ENCODE measurements at places on chromosomes 12 and 14. TPM values are rescaled to one million over a fixed set of nuclear protein-coding genes. Genes with fewer than 3 reads are reported as not detected.

DNA sequence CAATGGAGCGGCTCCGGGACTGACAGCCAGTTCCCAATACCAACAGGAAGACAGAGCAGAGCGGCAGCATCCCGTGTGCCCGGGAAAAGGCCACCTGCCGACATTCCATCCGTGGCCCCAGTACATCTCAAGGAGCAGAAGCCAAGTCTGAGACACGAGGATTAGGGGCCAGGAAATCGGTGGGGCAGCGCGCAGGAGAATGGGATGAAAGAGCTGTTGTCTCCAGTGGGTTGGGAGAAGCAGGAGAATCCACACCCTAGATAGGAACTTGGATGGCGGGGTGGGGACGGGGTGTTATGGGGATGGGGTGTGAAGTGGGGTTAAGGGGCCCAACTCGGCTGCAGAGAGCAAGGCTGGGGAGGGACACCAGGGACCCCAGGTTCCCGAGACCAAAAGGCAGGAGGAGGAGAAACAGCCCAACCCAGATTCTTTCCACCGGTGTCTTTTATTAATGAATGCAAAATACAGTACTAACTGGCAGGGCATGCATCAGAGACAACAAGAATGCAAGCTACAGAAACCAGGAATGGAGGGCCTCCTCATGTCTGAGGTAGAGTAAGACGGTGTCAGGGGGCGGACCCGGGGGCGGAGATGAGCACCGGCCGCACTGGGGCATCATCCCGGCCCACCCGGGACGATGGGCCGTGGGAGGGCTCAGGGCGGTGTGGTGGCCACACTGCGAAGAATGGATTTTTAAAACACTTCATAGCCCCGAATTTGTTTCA, 50.3 kb downstream of the BEGAIN start:
- peak; percentile 30 for DNase-seq

- DNase-seq = no peak
These were observed 26.5 kb upstream of the RIC8B start for GRCh38 chr12:106747973-106748436.

DNA sequence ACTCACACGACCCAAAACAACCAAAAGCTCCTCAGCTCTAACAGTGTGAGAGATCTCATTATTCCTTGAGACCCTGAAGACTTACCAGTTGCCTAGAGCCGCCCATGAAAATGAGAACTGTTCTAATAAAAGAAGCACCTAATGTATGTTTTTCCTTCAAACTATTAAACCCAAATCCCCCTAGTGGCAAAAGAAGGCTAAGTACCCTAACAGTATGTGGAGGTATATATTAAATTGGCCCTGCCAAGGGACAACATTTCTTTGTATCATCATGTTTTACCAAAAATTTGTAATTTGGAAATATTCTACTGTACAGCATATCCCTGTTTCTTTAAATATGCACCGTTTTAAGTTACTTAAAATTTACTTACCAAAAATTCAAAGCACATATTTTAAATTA, 38.0 kb upstream of the PPFIA2 start:
- no peak for DNase-seq

The KRT77 gene
- total RNA-seq = not detected

- no peak for DNase-seq
These were observed 224.4 kb upstream of the KRR1 start for GRCh38 chr12:75735853-75736252.

DNA sequence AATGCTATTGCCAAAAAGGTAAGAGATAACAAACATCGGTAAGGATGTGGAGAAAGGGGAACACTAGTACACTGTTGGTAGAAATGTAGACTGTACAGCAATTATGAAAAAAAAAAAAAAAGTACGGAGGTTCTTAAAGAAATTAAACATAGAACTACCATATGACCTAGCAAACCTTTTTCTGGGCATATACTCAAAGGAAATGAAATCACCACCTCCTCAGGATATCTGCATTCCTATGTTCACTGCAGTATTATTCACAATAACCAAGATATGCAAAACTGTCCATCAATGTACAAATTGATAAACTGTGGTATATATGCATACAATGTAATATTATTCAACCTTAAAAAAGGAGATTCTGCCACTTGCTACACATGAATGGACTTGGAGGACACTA, 60.7 kb downstream of the INSM2 start:
- no peak for DNase-seq

GRCh38 chr12:92431146-92431545, 271.6 kb upstream of the PLEKHG7 start:
- DNase-seq = no peak

DNA sequence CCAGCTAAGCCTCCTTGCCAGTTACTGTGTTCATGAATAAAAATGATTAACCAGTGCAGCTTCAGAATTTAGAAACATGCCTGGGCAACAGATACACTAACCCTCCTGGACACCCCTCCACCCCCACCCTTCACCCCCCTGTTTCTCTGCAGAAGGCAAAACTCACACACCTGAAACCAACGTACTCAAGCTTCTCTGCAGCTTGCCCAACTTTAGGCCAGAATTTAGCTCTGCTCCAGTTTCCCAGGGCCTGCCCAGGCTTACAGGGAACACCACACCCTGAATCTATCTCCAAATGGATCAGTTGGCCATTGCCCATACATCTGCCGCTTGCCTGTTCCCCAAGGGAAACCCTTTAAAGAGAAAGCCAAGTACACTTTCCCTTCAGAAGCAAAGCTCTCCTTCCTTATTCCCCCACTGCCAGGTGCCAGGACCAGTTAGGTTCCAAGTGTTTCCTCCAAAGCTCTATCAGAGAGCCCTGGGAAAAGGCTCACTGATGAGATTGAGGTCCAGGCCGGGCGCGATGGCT, 1.8 kb upstream of the SPPL3 start:
- DNase-seq = no peak

DNA sequence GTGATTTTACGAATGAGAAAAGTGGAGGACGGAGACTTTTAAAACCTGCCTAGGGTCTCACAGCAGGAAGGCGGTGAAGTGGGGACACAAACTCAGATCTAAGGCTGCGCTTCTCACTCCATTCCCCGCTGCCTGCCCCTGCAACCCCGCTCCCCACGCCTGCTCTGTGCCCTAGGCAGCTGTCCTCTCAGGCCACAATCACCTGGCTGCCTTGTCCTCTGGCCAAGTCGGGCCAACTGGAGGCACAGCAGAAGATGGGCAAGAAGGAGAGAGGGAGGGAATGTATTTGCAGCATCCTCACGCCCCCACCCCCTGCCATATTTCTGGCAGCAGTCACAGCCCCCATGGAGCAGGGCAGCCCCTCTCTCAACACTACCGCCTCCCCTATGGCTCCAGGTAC, 94.9 kb downstream of the CHGA start:
- no peak for DNase-seq

DNA sequence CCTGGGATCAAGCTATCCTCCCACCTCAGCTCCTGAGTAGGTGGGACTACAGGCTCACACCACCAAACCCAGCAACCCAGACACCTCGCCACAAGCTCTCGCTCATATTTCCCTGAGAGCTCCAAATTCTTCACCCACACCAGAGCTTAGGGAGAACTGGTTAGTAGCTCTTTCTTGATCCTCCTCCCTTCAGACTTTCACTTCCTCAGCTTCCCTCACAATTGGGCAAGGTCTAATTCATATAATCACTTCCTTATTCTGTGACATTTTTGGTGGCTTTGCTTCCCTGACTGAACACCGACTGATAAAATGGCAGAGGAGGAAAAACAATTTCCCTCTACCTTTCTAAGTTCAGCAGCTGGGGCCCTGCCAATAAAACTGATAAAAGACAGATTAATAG, 88.5 kb downstream of the GXYLT1 start:
- no peak for DNase-seq

DNA sequence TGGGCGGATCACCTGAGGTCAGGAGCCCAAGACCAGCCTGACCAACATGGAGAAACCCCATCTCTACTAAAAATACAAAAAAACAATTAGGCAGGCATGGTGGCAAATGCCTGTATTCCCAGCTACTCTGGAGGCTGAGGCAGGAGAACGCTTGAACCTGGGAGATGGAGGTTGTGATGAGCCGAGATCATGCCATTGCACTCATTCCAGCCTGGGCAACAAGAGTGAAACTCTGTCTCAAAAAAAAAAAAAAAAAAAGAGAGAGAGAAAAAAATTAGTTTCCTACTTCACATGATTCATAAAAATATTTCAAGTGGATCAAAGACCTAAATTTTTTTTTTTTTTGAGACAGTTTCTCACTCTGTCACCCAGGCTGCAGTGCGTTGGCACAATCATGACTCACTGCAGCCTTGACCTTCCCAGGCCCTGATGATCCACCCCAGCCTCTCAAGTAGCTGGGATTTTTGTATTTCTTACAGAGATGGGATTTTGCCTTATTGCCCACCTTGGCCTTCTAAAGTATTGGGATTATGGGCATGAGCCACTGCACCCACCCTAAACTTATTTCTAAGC, 24.9 kb downstream of the FCF1 start:
- no peak for DNase-seq

GRCh38 chr12:29054858-29055663, 94.0 kb upstream of the FAR2 start:
- no peak for DNase-seq

The OR4K13 gene
- not detected for total RNA-seq

DNA sequence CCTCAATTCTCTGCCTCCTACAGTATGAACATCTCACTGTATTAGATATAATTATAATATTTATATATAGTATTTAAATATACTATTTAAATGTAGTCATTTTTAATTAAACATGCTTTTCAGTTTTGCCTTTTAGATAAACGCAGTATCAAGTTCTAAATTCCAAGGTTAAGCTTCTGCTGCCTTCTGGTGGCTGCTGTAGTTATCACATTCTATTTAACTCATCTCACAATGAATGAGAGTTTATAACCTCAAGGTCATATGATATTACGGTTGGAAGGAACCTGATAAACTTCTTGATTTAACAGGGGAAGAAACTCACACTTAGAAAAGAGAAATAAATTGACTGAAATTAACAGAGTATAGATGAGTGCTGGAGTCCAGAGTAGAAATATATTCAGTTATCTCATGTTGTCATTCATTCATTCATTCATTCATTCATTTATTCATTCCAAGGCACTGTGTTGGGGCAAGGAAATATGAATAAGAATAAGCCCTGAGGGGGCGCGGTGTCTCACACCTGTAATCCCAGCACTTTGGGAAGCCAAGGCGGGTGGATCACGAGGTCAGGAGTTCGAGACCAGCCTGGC, 31.9 kb downstream of the GUCY2C start:
- no peak for DNase-seq

DNA sequence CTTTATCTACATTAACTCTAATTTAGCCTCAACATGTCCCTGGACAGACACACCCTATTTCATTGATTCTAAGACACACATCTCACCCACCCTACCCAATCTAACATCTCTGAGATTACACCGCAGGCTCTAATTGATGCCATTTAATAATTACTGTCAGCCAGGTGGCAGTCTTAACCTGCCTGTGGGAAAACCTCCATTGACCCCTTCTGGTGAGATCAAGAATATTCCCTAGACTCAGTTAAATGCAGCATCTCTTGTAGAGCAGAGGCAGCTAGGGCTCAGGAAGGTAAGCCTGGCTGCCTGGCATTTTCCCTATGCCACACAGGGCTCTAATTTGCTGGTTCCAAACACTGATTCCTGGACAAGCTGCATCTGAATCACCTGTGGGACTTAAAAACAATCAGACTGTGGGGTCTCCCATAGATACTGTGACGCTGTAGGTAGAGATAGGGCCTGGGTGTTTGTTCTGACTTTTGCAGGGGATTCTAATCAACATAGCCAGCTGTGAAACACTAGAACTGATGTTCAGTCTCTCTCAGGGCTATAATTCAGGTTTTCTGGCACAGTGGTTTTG, 14.3 kb downstream of the MCRS1 start:
- DNase-seq = no peak

The CLEC14A gene
- total RNA-seq = 57.0 TPM

DNA sequence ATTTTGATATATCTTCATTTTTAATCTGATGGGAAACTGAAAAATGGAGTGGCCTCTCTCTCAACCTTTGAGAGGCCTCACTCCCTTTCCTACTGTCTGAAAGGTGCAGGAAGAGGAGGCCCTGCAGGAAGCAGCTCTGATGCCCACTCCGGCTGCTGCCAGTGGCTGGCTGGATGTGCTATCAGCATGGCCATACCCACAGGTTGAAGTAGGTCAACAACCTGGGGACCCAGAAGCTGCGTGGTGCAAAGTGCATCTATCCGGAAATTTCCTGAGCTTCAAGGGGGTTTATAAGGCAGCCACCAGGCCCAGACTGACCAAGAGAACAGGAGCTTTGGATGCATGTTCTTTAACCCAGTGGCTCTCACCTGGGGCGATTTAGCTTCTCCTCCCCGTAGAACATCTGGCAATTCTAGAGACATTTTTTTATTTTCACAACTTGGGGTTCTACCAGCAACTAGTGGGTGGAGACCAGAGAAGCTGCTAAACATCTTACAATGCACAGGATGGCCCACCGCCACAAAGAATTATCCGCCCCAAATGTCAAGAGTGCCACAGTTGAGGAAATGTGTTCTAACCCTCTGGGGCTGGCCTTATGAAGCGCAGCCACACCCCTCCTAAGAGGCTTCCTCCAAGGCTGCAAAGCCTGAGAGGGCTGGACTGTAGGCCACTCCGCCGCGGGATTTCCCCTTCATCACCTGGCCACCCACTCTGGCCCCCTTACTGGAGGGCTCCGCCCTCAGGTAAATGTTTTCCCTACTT, 8.2 kb upstream of the BATF start:
- DNase-seq = no peak

DNA sequence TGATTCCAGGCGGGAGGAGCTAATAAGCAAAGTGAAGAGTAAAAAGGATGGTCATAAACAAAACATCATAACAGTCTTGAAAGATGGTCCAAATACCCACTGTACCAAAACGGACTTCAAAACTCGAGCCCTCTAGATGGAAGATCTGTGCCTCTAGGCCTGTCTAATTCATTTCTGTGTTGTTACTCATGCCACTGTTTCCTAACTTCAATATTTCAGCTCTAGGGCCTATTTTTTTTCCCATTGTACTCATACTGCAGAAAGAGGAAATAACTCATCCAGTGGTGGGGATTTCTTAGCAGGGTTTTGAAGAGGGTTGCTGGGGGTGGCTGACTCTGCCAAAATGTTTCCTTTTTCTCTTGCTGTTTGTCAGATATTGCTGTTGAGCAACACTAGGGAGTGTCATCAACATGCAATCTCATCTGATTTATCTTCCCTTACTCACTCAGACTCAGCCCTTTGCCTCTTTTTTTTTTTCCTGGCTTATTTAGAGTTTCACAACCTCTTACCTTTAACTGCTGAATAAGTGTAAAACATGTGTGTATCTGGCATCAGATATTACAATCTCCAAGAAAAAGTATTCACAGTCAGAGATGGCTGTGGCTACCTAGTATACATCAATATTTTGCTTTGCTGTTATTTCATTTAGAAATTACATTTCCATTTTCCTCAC, 189.6 kb downstream of the DUSP6 start:
- peak; percentile 70 for DNase-seq

GRCh38 chr12:3712209-3712992, 40.5 kb downstream of the CRACR2A start:
- no peak for DNase-seq

DNA sequence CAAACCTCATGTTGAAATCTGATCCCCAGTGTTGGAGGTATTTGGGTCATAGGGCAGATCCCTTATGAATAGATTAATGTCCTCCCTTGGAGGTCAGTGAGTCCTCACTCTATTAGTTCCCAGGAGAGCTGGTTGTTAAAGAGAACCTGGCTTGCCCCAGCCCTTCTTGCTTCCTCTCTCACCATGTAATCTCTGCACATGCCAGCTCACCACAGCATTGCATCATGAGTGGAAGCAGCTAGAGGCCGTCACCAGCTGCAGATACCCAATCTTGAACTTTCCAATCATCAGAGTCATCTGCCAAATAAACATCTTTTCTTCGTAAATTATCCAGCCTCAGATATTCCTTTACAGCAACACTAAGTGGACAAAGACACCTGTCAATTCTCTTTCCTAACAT, 161.8 kb upstream of the IGF1 start:
- no peak for DNase-seq

The TSPAN9 gene
- total RNA-seq = 61.1 TPM

Measured in lower lobe of right lung (tissue), 2 donors.